ENCODE measurements at places on chromosomes 4 and X.
A peak's percentile ranks its signal among the peaks of the same experiment; 100 is the strongest.

DNA sequence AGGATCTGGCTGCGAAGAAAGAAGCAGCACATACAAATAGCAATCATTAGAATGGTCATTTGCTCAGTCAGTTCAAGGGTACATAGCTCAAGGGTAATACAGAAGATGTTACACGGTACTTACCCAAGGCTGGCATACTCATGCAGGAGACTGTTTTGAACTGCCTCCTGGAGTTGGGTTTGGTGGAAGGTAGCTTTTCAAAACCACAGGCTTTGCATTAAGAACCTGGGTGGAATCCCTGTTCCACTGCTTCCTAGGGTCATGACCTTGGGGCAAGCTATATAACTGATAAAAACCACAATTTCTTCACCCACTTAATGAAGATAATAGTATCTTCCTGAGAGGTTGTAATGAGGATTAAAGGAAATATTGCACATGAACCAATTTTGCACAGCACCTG, 36.5 kb downstream of the TBC1D9 start:
- DNase-seq = no peak

DNA sequence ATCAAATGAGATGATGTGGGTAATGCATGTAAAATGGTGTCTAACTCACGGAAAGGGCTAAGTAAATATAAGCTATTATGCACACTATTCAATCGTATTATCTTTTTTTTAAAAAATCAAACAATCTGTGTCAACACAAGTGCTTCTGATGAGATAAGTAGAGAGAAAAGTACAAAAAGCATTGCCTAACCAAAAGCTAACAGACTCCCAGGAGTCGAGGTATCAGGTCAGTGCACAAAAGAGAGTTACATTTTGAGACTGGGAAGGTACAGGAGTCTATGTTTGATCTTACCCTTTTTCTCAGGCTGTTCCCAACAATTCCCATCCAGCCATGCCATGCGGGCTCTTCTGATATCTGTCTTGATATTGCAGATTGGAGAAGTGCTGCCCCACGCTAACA, 203.3 kb upstream of the ZIC3 start:
- DNase-seq = no peak

- DNase-seq = peak; percentile 86
These were observed 21.6 kb downstream of the FABP2 start for GRCh38 chr4:119300101-119300978.

GRCh38 chr4:114599903-114600552, 1.4 kb downstream of the UGT8 start:
- no peak for DNase-seq

- no peak for DNase-seq
These were observed 48.3 kb downstream of the MTHFD2L start for GRCh38 chr4:74206088-74206825.

GRCh38 chr4:162891788-162892707, 274.6 kb downstream of the NAF1 start:
- no peak for DNase-seq

Data from fibroblast of the conjunctiva (primary cell).